ENCODE measurements at places on chromosomes 6 and 20.
A peak's percentile ranks its signal among the peaks of the same experiment; 100 is the strongest.

DNA sequence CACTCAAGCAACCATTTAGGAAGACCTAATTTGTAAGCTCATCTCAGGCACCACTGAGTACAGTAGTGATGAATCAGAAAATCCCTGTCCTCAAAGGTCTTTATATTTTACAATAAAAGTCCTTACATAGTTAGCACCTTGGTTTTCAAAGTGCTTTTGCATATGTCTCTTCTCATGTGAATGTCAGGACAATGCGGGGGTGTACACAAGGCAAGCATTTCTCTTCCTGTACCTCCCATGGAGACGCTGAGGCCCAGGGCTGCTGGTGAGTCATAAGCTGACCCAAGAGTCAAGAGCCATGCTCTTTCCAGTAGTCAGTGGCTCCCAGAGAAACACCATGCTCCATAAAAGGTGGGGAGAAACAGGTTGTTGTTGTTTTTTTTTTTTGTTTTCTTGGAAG, 174.0 kb downstream of the GJA10 start:
- DNase-seq = peak; percentile 87

DNA sequence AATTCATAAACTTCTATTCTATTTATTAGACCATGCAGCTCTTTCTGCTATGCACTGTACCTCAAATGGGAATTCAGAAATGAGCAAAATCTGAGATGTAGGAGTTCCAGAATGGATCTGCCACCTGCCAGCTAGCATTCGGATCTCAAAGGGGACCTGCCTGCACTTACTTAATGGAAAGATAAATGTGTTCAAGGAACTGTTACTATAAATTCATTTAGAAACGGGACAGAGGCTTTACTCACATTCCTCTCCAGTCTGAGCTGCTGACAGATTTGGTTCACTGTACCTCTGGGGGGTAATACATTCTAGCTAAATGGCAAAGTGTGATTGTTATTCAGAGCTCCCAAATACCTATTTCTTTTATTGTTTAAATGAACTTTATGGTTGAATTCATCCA, 384.1 kb downstream of the GRIK2 start:
- DNase-seq = peak; percentile 10

DNA sequence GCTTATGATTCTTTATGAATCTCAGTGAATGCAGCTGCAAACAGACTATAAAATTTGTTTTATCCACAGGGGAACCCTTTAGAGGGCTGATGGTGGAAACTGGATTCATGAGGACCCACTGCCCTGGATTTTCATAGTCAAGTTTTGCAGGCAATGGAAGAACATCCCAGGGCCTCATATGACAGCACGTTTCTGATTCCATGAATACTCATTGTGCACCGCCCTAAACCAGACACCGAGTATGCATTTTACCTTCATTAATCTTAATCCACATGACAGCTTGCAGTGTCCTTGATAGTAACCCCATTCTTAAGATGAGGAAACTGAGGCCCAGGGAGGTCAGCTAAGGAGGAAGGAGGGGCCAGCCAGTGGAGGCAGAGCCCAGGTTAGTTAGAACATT, 270.4 kb downstream of the PREX1 start:
- no peak for DNase-seq

- DNase-seq = no peak
Observed at GRCh38 chr6:119002069-119002468, 67.1 kb upstream of the MCM9 start.

DNA sequence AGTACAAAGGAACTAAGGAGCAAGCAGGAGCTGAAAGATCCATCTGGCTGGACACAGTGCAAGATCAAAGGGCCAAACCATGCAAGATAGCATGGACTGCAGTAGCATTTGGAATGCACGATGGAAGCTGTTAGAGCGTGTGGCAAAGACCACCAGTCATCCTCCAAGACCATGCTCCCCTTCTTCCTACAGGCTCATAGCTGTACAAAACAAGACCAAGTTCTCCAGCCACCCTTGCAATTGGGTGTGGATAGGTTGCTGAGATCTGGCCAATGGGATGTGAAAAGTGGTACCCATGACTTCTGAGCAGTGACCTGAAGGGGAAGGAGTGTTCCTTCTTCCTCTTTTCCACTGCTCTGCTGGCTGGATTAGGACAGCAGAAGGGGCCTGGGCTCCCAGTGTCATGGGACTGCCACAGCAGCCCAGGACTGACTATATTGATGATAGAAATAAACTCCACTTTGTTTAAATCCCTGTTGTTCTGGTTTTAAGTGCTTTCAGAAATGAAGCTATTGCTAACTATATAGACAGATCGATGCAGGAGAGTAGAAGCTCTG, 64.9 kb downstream of the SLC22A23 start:
- no peak for DNase-seq

DNA sequence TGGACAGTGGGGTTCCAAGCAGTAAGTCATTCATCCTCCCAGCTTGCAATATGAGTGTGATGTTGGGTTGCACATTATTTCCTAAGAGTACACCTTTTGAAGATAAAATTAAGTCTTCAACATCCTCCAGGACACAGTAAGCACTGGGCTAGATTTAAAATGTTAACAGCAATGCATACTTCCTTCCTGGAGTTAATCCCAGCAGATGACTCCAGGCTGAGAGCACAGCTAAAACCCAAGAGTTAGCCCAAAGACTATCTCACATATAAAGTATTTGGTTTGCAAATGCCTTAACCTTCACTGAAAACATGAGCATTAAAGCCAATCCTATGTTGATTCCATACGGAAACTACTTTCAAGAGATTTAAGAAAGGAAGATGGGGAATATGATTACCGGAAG, 69.2 kb downstream of the SLC23A2 start:
- no peak for DNase-seq

- DNase-seq = peak; percentile 40
Observed at GRCh38 chr6:19356692-19357091, 480.5 kb upstream of the ID4 start.

DNA sequence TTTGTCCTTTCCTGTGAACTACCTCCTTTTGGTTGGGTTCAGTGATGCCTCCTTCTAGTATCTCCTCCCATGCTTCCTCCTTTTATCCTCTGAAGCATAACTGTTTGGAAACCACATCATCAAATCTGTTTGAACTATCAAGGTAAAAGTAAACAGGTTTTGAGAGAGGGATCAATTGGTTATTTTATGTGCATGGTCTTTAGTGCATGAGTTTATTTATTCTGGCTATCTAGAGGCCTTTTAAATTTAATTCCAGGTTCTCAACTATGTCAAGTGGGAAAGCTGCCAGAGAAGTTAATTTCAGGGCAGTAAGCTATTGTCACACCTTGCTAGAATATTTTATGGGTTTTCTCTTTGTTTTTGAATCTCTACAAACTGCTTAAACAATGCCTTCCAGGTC, 54.1 kb downstream of the WASF1 start:
- no peak for DNase-seq

DNA sequence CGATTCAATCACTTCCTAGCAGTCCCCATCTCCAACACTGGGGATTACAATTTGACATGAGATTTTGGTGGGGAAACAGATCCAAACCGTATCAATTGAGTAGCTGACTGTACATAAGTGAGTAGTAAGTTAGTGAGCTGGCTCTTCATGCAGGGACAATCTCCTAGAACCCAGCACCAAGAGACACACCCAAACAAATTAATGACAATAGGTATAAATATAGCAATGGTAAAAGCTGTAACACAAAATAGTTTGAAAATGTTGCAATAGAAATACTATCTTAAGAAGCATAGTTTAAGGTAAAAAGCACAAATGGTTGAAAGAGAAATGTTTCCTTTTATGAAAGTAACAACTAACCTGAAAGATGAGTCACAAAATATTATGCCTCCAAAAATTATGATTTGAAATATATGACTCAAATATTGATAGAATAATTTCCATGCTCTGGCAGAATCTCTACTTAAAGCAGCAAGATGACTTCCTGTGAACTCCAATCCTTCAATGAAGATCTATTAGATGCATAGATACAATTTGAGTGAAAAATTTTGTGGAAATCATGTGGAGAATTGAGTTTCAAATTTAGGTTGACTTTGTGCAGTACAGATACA, 5.4 kb upstream of the SIRPB1 start:
- no peak for DNase-seq

DNA sequence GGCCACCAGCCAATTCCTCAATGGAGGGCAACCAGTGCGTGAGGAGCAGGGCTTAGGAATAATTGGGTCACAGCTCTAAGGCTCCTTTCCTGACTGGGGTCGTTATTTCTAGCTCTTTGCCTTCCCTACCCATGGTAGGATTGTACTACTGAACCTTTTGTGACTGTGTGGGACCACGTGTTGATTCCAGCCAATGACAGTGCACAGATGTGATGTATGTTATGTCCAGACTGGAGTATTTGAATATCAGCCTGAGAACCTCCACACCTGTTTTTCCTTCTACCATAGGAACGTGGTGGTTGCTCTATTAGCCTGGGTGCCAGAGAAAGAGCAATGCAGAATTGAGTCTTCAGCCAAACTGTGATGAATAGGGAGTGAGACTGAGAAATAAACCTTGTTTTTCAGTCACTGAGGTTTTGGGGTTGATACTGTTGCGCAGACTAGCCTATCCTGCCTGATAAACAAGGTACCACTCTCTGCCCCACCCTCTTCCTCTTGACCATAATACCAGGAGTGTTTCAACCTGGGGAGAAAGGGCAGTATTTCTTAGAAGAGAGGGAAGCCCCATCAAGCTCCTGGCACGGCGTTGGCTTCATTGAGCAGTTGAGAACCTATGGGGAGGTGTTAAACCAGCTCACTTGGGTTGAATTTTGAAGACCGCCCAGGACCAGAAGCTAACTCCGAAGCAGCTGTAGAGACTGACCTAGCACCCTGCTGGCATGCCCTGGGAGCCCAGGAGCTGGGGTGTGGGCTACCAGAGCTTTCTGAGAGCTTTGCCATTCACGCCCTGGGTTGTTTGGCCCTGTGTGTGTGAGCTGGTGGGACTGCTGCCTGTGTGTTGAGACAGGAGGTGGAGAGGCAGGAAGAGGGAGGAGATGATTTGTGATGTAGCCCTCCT, 105.5 kb upstream of the BACH2 start:
- peak; percentile 43 for DNase-seq

DNA sequence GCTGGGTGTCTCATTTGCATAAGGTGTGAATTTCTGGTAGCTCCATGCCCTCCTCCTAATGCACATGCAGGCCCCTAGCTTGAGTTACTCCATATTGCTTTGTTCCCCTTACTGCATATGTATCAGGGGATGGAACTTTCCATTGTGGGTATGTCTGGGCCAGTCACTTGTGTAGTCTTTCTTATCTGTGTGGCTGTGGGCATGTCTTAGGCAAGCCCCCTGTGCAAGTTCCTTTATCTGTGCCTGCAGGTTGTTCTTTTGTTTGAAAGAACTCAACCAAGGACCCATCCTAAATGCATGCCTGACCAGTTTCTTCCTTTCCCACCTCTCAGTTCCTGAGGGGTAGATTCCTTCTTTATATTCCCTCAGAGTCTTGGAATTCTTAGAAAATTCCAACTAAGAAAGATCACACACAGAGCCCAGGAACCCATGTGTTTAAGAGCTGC, 23.6 kb downstream of the MBOAT1 start:
- no peak for DNase-seq

- peak; percentile 65 for DNase-seq
Observed at GRCh38 chr6:45657226-45657625, 279.5 kb upstream of the SUPT3H start.

GRCh38 chr6:139533573-139534471, 159.4 kb upstream of the CITED2 start:
- DNase-seq = peak; percentile 89

- DNase-seq = no peak
Observed at GRCh38 chr20:24499472-24499871, 30.0 kb downstream of the SYNDIG1 start.

DNA sequence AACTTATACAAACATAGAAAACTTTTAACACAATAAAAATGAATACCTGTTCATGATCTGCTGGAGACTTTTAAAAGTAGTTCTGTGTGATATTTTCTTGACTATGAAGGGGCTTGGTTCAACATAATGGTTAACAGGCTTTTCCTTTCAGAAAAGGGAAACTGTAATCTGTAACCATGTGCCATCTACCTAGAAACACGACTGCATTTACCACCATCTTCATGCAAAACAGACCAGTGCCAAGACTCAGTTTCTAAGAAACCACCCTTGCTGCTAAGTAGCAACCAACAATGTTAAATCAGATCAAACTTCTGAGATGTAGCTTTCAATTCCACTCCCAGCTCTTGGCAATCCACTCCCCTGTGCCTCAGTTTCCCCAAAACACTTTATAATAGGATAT, 15.7 kb downstream of the STAU1 start:
- no peak for DNase-seq

DNA sequence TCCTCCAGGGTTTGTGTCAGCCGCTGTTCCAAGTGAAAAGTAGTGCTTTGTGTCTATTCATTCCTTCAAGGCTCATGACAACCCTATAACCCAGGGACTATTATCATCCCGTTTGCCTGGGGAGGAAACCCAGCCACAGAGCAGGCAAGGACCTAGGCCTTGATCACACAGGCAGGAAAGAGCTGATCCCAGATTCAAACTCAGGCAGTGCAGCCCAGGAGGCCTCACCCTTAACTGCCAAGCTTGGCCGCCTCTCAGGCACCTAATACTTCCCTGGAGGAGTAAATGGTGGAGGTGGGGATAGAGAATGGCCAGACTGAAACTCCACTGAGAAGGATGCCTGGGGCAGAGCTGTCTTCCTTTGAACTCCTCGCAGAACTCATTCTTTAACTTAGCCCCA, 215.1 kb upstream of the QKI start:
- no peak for DNase-seq

DNA sequence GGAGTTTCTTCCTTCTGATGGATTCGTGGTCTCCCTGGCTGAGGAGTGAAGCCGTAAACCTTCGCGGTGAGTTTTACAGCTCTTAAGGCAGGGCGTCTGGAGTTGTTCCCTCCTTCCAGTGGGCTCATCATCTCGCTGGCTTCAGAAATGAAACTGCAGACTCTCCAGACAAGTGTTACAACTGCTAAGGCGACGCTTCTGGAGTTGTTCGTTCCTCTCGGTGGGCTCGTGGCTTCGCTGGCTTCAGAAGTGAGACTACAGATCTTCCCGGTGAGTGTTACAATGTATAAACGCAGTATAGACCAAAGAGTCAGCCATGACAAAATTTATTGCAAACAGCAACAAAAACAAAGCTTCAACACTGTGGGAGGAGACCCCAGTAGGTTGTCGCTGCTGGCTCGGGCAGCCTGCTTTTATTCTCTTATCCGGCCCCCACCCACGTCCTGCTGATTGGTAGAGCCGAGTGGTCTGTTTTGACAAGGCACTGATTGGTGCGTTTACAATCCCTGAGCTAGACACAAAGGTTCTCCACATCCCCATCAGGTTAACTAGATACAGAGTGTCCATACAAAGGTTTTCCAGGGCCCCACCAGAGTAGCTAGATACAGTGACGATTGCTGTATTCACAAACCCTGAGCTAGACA, 113.2 kb downstream of the GPX5 start:
- no peak for DNase-seq

Measured in fibroblast of skin of right biceps (primary cell).